Natural killer cell (primary cell): ENCODE measurements at places on chromosomes 2 and 18. TPM values are rescaled to one million over a fixed set of nuclear protein-coding genes. Genes with fewer than 3 reads are reported as not detected.
A peak's percentile ranks its signal among the peaks of the same experiment; 100 is the strongest.

Gene TUBA3D
- not detected for total RNA-seq

- H3K4me1 ChIP-seq = no peaks in the 10 kb centered on the region
- H3K27ac ChIP-seq = no peak overlapping the region
- no peaks in the 10 kb centered on the region for H3K27me3 ChIP-seq
- H3K4me3 ChIP-seq = no peak overlapping the region
- no peak for DNase-seq
- no peaks in the 10 kb centered on the region for H3K36me3 ChIP-seq
Measured at GRCh38 chr2:145680276-145680675, 1160.4 kb upstream of the ZEB2 start.

DNA sequence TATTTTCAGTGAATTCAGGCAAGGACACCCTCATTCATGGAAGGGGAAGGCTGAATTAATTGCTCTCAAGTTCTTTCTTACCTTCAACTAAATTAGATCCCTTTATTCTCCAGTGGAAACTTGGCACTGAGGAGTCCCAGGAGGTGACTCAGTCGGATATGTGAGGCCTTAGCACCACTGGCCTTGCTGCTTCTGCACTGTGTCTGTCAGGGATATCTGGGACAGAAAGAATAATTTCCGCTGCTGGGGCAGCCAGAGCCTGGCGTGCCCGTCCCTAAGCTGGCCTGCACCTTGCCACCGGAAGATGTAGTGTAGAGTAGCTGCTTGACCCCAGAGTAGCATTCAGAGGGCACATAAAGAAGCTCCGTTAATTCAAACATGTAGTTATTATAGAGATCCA is 53.4 kb downstream of the LIMS1 start:
- H3K4me1 ChIP-seq = peaks cover 13% of the 10 kb centered on the region
- no peak for DNase-seq
- no peaks in the 10 kb centered on the region for H3K27me3 ChIP-seq
- H3K4me3 ChIP-seq = no peak overlapping the region

DNA sequence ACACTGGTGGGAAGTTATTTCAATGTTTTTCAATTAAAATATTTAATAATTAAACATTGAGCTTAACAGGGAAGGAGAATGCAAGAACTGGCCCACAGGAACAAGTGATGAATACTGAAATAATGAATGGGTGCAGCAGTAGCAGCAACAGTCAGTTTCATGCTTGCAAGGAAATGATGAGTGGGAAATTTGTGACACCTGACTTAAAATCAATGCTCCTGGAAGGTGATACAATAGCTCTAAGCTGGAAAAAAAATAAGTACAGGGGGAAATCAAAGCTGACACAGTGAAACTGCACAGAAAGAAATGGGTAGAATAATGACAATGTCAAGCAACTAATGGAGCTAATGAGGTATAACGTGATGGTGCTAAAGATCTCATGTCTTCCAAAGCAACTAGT is 184.5 kb downstream of the IKZF2 start:
- H3K4me1 ChIP-seq = no peaks in the 10 kb centered on the region
- no peak overlapping the region for H3K27ac ChIP-seq
- H3K4me3 ChIP-seq = no peak overlapping the region
- no peak for DNase-seq
- no peaks in the 10 kb centered on the region for H3K36me3 ChIP-seq

Gene ASB18
- total RNA-seq = not detected

GRCh38 chr2:108921096-108922030 is 67.7 kb downstream of the EDAR start:
- no peak overlapping the region for H3K27ac ChIP-seq
- no peaks in the 10 kb centered on the region for H3K36me3 ChIP-seq
- DNase-seq = no peak
- no peaks in the 10 kb centered on the region for H3K27me3 ChIP-seq

Gene NFATC1
- total RNA-seq = 37.1 TPM

GRCh38 chr2:54528311-54528955 is 72.3 kb downstream of the SPTBN1 start:
- H3K36me3 ChIP-seq = no peaks in the 10 kb centered on the region
- H3K4me1 ChIP-seq = no peaks in the 10 kb centered on the region
- H3K27ac ChIP-seq = no peak overlapping the region

Gene INHA
- not detected for total RNA-seq

GRCh38 chr2:54274781-54275242 is 18.8 kb upstream of the TSPYL6 start:
- DNase-seq = no peak
- H3K36me3 ChIP-seq = no peaks in the 10 kb centered on the region
- no peaks in the 10 kb centered on the region for H3K27me3 ChIP-seq
- no peak overlapping the region for H3K4me3 ChIP-seq
- H3K27ac ChIP-seq = no peak overlapping the region

GRCh38 chr2:419687-420317 is 131.9 kb upstream of the ALKAL2 start:
- H3K4me1 ChIP-seq = peaks cover 16% of the 10 kb centered on the region
- DNase-seq = peak; percentile 65
- no peaks in the 10 kb centered on the region for H3K36me3 ChIP-seq
- no peaks in the 10 kb centered on the region for H3K27me3 ChIP-seq
- H3K27ac ChIP-seq = no peak overlapping the region

DNA sequence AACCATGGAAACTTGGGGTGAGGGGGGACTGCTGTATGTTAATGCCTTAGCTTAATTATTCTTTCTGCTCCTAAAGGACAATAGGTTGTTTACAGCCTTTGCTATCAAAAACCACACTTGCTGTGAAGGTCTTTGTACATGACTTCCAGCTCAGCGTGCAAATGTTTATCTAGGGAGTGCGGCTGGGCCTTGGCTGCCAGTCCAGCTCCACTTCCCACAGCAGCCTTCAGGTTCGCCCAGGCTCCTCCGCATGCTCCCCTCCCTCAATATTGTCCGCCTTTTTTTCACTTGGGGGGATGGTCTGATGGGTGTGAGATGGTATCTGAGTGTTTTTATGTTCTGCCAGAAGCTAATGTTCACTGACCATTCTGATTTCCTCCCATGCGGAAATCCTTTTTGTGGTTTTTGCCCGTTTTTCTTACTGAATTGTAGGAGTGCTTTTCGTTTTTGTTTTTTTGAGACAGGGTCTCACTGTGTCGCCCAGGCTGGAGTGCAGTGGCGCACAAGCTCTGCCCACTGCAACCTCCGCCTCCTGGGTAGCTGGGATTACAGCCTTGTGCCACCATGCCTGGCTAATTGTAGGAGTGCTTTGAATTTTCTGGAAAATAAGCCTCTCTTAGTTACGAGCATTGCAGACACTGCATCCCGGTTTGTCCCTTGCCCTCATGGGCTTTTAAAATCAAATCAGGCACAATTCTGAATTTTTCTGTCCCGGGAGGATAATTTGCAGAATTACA is 28.8 kb downstream of the SH3BP4 start:
- no peak overlapping the region for H3K4me3 ChIP-seq
- no peak for DNase-seq
- peaks cover 18% of the 10 kb centered on the region for H3K4me1 ChIP-seq
- no peaks in the 10 kb centered on the region for H3K27me3 ChIP-seq
- H3K36me3 ChIP-seq = no peaks in the 10 kb centered on the region

Gene RGPD3
- 0.73 TPM for total RNA-seq

DNA sequence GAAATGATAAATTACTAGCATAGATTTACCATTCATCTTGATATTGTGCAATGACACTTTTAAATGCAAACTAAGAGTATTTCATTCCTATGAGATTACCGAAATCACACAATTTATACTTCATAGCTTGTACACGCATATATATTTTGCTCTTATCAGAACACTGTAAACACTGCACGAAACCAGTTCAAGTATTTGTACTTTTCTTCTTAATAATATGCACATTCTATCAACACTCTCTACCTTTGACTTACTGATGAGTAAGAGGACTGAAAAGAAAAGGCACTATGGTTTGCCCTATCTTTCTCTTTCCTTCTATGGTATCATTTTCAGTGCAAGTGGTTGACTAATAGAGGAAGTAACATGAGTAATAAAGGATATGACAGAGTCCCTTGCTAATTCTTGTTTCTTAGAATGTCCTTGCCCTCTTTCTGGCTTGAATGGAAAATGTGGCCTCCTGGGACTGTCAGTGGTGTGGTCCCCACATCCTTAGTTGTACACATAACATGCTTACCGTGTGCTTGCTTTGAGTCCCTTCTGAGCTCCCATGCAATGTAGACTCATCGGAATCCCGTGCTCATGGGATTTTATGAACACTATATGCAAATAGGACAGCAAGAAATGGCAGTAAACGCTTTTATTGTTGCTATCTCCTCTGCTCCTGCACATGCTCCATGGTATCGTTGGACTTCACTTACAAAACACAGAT is 363.5 kb upstream of the TNP1 start:
- H3K4me1 ChIP-seq = peaks cover 9% of the 10 kb centered on the region
- H3K27me3 ChIP-seq = no peaks in the 10 kb centered on the region
- H3K27ac ChIP-seq = no peak overlapping the region

Gene ZNF2
- 2.4 TPM for total RNA-seq

- no peaks in the 10 kb centered on the region for H3K36me3 ChIP-seq
- DNase-seq = no peak
- no peaks in the 10 kb centered on the region for H3K4me1 ChIP-seq
- no peak overlapping the region for H3K4me3 ChIP-seq
Measured at GRCh38 chr18:49757513-49758262, 55.6 kb downstream of the ACAA2 start.

DNA sequence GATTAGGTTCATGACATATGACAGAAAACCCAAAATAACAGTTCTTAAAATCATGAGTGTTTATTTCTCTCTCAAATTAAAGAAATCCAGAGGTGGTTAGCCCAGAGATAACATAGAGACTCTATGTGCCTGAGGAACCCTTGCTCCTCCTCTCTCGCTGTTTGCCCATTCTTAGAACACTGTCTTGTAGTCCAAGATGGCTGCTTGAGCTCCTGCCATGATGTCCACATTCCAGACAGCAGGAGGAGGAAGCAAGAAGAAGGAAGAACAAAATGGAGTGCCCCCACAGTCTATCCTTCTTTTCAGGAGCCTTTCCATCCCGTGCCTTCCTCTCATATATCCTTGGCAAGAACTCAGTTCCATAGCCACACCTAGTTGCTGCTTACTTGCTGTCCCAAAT is 13.9 kb upstream of the ST8SIA5 start:
- DNase-seq = no peak
- H3K27ac ChIP-seq = no peak overlapping the region
- H3K27me3 ChIP-seq = no peaks in the 10 kb centered on the region
- no peaks in the 10 kb centered on the region for H3K4me1 ChIP-seq

DNA sequence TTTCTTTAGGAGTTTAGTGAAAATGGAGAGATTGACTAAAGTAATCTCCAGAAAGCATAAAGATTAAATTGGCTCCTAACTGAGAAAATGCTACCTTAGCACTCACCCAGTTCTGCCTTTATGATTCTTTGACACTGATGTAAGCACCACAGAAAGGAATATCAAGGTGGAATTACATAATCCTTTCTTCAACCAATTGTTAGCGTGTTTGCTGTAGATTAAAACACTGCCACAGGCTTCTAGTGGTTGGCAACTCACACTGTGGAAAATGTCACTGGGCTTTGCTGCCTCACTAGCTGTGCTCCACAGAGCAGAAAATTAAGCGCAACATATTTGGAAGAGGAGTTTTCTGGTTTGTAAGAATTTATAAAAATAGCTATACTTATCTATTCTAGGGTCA is 104.1 kb downstream of the DLGAP1 start:
- H3K27ac ChIP-seq = no peak overlapping the region
- DNase-seq = no peak
- no peaks in the 10 kb centered on the region for H3K4me1 ChIP-seq
- no peaks in the 10 kb centered on the region for H3K36me3 ChIP-seq

DNA sequence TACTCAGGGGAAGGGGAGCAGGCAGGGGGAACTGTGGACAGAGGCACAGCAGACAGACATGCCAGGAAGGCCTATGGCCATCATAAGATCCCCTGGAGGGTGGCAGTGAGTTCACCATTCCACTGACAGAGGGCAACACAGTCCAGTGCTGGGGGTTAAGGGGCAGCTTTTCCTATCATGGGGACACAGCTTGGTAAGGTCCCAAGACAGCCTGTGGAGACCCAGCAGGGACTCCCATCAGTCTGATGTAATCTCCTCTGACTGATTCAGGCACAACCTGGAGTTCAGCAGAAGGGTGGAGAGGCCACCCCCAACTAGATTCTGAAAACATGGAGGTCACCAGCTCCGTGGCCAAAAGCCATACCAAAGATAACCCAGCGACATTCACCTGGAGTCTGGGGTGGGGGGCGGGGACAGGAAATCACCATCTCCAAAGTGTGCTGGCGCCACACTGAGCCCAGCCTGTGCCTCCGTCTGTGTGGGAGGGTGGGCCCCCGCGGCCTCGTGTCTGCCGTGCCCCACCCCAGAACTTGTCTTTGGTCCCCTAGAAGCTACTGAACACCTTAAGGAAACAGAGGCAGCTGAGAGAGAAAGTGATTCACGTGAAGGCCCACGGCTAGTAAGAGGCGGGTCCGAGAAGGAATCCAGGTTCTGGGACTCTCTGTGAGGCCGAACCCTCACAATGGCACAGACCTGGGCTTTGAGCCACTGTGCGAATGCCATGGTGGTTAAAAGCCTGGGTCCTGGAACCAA is 28.6 kb downstream of the DNMT3A start:
- H3K27ac ChIP-seq = no peak overlapping the region
- H3K4me3 ChIP-seq = no peak overlapping the region
- DNase-seq = no peak
- H3K27me3 ChIP-seq = no peaks in the 10 kb centered on the region
- peaks cover 58% of the 10 kb centered on the region for H3K4me1 ChIP-seq

DNA sequence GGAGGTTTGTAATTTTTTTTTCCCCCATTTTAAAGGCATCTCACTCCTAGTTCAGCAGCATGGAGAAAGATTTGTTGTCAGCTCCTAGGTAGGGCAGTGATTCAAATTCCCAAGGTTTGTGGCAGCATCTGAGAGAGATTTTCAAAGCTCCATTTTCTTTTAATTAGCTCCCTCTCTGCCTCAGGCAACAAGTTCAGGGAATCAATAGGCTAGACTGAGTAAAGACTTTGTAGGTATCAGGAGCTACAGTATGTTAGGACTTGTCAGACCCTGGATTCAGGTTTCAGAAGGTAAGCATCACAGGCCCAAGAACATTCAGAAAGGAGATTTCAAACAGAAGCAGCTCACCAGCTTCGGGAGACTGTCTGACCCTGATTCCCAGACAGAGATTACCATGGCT is 273.3 kb upstream of the ERBB4 start:
- H3K27ac ChIP-seq = peak overlapping the region; percentile 39

DNA sequence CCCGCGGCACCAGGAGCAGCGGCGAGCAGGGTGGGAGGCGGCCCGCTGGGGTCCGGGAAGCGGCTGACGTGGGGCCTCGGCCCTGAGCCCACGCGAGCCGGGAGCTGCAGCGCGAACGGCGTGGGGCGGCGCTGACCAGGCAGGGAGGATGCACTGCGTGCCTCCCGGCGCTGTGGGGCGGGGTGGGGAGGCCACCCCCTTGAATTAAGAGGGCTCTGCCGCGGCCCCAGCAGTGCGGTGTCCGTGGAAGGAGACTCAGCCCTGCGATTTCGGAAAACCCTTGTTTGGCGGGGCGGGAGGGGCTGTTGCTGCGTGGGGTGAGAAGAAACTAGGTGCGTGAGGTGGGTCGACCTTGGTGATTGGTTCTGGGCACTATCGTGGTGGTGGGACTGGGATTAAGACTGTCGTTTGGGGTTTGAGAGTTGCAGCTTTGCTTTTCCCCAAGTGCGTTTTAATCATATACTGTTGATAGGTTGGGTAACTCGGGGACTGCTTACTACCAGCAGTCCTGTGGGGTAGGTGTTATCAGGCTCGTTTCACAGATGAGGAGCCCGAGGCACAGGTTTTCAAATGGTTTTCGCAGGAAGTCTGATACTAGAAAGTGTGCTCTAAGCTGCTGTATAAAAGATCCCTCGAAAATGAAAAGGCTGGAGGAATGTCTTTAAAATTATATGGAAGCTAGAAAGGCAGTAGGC is 722 bp downstream of the ACSL3 start:
- H3K27ac ChIP-seq = peak overlapping the region; percentile 55
- H3K4me1 ChIP-seq = peaks cover 9% of the 10 kb centered on the region
- no peaks in the 10 kb centered on the region for H3K27me3 ChIP-seq

Gene ELOA2
- total RNA-seq = not detected
